Glomerular endothelial cell (primary cell): ENCODE measurements at places on chromosomes 16 and 17.

GRCh38 chr17:4362141-4362540 lies 4.3 kb downstream of the UBE2G1 start:
- no peak for DNase-seq

- DNase-seq: no peak
Observed at GRCh38 chr16:14097182-14097959, 26.3 kb downstream of the MRTFB start.

DNA sequence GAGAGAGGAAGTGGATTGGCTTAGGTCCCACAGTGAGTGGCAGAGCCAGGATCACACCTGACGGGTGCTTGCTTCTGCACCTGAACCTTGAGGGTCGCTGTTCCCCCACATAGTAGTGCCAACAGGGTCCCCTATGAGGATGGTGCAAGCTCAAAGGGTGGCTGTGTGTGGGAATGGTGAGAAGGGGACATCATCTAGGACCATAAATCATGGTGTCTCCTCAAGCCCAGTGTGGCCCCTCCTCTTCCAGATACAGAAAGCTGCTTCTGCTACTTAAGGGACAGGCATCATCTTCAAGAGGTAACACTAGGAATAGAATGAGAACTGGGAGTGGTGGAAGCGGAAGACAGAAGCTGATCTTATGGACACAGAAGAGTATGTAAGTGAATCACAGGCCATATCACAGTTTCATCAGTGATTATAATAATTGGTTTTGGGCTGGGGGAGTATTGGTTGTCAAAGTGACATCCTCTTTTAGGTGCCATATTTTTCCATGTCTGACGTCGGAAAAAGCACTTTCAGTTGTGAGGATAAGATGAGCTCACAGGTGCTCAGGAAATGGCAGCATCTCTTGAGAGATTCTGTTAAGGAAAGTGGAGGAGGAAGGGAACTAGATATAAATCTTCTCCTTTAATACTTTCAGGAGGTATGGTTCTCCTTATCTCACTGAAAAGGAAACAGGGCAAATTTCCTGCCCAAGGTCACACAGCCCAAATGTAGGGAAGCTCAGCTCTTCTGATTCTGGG lies 83.2 kb upstream of the HNF1B start:
- no peak for DNase-seq

- no peak for DNase-seq
Observed at GRCh38 chr17:35603674-35604073, 16.6 kb downstream of the AP2B1 start.

GRCh38 chr16:11345040-11345862 lies at the start of gene RMI2:
RMI2 (plus strand) TSS chr16:11345459; CDS start chr16:11345472, 13 bp downstream.
- peak; percentile 68 for DNase-seq

- DNase-seq: no peak
Observed at GRCh38 chr17:74146196-74146595, 57.3 kb upstream of the RPL38 start.

GRCh38 chr17:9218911-9219310 lies 197.6 kb downstream of the NTN1 start:
- no peak for DNase-seq

DNA sequence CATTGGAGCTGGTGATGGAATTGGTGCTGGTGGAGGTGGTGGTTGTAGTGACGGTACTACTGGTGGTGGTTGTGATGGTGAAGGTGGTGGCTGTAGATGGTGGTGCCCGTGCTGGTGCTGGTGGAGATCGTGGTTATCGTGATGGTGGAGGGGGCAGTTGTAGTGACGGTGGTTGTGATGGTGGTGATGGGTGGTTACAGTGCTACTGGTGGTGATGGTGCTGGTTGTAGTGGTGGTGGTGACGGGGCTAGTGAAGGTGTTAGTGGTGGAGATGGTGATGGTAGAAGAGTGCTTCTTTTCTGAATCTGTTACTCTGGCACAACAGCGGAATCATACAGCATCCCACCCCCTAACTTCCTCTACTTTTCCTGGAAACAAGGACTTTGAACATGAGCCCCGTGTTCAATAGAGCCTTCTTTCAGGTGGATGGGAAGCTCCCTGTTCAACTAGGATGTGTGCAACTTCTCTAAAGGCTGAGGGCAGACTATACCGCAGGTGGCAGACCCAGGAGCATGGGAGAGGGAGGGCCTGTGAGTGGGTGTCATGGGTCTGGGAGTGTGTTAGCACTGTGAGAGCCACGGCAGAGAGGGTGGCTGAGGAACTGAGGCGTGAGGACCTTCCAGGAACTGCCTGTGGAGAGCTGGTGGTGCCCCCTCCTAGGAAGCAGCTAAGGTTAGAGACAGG lies 8.2 kb downstream of the TBX21 start:
- DNase-seq: no peak

- DNase-seq: no peak
Observed at GRCh38 chr17:51853857-51854256, 304.7 kb downstream of the CA10 start.

DNA sequence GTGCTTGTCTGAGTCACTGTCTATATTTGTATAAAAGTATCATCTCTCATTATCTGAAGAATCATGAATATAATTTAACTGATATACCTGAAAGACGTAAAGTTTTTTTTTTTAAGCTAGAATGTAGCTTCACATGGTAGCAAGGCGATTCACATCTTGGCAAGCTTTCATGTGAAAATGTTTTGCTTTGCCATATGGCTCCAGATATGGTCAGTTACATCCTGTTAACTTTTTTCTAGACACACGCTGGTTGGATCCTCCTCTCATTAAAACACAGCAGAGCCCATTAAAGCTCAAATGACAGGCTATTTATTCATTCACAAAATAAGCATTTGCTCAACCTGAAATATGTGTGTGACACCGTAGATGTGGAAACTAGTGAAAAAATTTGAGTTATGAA lies 412.8 kb downstream of the KIF2B start:
- DNase-seq: no peak
